Caco-2 (cell line): ENCODE measurements at places on chromosomes 1 and 21.

DNA sequence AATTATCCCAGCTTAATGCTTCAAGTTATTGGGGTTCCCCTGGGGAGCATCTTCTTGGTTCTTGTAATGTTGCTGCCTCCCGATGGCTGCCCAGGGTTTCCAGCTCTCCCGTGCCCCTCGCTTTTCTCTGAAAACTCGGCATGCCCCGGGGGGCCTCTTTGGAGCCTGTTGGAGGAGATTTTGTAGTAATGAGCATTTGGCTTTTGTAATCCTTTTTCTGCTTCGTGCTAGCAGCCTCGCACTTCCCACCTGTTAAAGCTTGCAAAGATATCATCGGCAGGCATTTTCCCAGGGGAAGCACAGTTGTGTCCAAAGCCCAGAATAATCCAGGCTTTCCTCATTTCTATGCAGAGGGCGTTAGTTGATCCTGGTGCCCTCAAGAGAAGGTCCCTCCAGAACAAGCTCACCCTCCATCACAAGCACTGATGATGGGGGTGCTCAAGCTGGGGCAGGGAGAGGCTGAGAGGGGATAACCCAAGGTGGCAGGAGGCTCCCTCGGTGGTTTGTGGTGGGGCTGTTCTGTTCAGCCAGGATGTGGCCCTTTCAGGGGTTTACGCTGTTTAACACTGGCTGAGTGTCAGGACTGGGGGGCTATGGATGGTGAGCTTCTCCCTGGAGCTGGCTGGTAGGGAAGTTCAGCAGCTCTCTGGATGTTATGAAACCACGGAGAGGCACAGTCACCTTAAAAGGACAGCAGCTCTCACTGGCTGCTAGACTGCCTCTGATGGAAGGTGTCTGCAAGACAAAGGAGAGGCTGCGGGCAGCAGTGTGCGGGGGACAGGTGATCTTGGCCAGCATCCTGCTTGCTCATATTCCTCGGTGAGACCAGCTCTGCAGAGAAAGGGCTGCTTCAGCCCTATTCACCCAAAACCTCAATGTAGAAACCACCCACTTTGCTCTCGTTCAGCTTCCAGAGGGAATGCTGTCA lies 477.1 kb upstream of the VAMP3 start:
- no peak for DNase-seq

DNA sequence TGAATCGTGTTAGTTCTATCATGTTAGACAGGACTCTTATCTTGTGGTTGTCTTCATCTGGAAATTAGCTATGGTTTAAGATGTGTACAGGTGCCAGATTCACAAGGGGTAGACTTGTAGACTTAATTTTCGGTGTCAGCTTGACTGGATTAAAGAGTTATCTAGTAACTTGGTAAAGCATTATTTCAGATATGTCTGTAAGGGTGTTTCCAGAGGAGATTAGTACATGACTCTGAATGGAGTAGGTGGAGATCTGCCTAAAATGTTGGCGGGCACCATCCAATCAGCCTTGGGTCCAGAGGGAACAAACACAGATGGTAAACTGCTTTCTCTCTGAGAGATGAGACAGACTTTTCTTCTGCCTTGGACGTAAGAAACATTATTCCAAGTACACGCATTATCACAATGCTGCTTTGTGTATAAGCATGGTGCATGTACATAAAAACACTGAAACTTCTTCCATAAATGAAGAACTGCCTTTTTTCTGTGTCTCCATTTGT lies 434.6 kb downstream of the SMYD3 start:
- no peak for DNase-seq

- no peak for DNase-seq
These were observed 33.5 kb downstream of the KCNC4 start for GRCh38 chr1:110243574-110243973.

- no peak for DNase-seq
These were observed 231.8 kb upstream of the GREM2 start for GRCh38 chr1:240843798-240844197.

- no peak for DNase-seq
These were observed 19.9 kb upstream of the ABCB10 start for GRCh38 chr1:229578168-229579058.

GRCh38 chr1:60906526-60906925 lies 175.8 kb upstream of the NFIA start:
- DNase-seq: no peak

- peak; percentile 80 for DNase-seq
These were observed 13.0 kb downstream of the CHIT1 start for GRCh38 chr1:203216274-203217138.

GRCh38 chr1:109931911-109932636 lies 21.4 kb downstream of the CSF1 start:
- no peak for DNase-seq

- DNase-seq: no peak
These were observed 162.7 kb downstream of the CAMTA1 start for GRCh38 chr1:6947952-6948351.

GRCh38 chr21:36964827-36965719 lies 1.4 kb downstream of the HLCS start:
- DNase-seq: no peak

DNA sequence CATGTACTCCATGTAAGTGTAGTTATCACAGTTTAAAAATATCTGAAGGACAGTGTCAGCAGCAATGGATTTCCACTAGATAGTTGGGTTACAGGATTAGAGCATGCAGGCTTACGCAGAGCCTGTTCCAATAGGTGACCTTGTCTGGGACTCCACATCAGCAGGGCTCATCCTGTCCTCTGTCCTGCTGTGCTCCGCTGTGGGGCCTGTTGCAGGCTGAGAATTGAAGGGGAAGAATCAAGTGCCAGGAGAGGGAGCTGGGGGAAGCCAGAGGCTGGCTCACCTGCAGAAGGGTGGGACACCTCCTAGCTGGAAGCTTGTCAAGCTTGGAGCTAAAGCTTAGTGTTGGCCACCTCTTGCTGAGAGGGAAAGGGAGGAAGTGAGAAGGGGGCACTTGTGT lies 62.8 kb downstream of the XCL2 start:
- no peak for DNase-seq

DNA sequence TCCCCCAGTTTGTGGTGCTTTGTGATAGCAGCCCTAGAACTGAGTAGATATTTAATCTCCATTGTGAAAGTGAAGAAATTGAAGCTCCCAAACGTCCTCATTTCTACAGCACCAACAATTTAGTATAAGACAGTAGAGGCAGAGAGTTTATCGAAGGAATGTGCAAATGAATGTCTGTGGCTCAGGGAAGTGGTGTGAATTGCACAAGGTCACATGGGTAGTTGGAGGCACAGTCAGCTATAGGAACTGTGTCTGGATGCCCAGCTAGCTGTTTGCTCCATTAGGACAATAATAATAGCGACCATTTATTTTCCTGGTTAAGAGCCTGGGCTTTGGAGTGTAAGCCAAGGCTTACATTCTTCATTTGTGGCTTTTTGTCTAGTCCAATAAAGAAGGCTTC lies 144.4 kb upstream of the USP24 start:
- no peak for DNase-seq

- DNase-seq: no peak
These were observed 5.0 kb downstream of the SUCO start for GRCh38 chr1:172537827-172538391.

DNA sequence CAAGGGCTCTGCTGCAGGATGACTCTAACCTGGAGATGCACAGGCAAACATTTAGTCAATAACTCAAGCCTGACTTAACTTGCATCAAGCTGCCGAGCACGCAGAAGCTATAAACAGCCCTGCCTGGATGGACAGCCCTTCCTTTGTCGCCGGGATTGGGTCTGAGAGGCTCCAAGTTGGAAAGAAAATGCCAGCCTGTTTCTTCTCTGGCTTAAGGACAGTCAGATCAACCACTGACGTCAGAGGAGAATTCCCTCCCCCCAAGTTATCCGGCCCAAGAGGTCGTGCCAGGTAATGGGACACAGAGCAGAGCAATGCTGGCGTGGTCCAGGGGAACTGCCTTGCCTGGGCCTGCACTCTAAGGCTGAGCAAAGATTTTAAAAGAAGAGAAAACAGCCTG lies 27.1 kb upstream of the LRRC38 start:
- DNase-seq: no peak

DNA sequence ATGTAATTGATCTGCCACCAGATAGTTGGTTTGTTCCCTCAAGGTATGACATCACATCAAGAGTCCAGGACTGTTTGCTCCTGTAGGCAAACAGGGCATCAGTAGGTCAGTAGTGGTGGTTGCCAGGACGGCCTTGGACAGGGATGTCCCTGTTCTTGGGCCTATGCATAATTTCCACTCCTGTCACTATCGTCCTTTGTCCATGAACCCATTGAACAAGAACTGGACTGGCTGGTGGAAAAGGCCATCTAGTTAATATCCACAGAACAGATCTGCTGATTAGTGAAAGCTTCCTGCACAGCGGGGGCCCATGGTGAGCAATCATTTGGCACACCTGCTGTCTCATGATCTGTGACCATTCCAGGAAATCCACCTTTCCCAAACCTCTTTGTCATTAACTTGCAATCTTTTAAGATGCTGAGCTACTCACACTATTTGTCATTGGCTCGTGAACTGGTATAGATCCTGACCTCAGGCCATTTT lies 12.4 kb upstream of the BSDC1 start:
- DNase-seq: no peak

DNA sequence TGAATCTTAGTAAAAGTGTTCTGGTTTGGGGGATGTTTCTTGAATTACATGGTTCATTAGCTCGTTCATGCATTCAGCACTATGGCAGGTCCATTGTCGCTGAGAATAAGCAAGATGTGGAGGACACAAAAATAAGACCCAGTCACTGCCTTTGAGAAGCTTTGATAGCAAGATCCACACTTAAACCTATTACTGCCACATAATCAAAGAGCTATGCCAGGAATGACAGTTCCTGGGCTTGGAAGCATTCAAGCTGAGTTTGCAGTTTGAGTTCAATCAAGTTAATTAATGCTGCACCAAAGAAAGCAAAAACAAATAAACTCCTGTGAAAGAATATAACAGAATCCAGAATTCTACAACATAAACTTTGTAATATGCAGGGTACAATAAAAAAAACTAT lies 131.8 kb downstream of the MIS18A start:
- DNase-seq: no peak

GRCh38 chr1:233907151-233907550 lies 2.7 kb downstream of the SLC35F3 start:
- no peak for DNase-seq

DNA sequence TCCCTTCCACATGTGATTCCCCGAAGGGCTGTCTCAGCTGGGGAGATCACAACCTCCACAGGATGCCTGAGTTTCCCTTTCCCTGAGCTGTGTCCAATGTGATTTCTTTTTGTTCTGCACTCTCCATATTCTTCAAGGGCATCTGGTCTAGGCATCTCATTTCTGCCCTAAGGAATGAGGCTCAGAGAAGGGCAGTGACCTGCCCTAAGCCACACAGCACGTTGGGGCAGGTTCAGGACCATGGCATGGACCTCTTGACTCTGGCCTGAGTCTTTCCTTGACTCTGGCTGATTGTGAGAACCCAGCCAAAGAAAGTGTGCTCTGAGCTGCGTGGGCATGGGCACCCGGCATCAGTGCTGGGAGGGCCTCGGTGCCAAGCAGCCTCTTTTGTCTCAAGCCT lies 590.3 kb downstream of the PTPRU start:
- no peak for DNase-seq

- DNase-seq: no peak
These were observed 356.9 kb downstream of the SIPA1L2 start for GRCh38 chr1:232273011-232273410.

- no peak for DNase-seq
These were observed at the start of gene CD53 for GRCh38 chr1:110872745-110873720. Gene CD53 (plus strand): TSS chr1:110873148. CDS start chr1:110891409, 18,261 bp downstream.

DNA sequence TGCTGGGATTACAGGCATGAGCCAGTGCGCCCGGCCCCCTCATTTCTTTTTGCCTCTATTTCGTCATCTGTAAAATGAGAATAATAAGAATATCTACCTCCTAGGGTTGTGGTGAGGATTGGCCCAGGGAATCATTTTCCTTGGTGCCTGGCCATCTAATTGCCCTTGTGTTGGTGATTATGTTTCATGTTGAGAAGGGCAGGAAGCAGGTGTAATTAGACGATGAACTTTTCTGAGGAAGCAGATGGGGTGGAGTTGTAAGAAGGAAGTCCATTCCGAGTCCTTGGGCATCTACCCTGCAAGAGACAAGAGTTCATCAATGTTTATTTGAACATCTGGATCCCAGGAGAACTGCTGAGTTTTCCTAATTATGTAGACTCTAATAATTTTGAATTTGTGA lies 38.7 kb upstream of the NEK2 start:
- no peak for DNase-seq

- DNase-seq: no peak
These were observed 48.6 kb downstream of the KCNC4 start for GRCh38 chr1:110258734-110259133.
